ENCODE measurements at places on chromosomes 6 and 20.

GRCh38 chr20:46850416-46850815 is 44.2 kb upstream of the EYA2 start:
- no peak for DNase-seq

DNA sequence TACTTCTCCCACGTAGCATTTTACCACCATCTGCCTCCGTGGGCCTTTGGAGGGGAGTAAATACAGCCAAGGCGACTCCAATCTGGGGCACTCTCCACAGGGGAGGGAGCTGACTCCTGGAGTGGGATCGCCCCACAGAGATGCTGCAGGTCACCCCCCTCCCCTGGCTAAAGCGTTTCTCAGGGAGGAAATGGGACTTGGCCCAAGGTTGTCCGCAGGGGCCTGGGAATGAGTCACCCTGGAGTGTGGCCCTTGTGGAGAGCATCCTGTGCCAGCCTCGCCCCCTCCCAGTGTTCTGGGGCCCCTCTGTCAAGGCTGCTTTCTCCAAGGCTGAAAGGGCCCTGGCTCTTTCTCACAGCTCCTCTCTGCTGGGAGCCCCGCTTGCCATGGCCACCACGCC is 84.5 kb upstream of the QKI start:
- DNase-seq = no peak

GRCh38 chr20:43432498-43432897 is 25.2 kb upstream of the SRSF6 start:
- DNase-seq = no peak

DNA sequence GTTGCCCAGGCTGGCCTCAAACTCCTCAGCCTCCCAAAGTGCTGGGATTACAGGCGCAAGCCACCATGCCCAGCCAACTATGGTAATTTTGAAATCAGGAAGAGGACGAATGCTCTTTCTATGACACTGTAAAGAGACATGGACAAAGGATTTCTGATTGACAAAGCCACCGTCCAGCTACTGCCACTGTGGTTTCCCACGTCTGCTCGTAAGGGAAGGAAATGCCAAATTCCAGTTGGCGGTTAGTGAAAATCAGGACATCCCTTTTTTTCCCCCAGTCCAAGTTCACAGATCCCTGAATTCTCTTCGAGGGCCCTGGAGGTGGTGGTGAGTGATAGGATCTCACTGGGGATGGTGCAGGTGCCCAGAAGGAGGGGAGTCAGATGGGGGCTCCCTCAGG is 31.2 kb downstream of the SNAI1 start:
- no peak for DNase-seq

DNA sequence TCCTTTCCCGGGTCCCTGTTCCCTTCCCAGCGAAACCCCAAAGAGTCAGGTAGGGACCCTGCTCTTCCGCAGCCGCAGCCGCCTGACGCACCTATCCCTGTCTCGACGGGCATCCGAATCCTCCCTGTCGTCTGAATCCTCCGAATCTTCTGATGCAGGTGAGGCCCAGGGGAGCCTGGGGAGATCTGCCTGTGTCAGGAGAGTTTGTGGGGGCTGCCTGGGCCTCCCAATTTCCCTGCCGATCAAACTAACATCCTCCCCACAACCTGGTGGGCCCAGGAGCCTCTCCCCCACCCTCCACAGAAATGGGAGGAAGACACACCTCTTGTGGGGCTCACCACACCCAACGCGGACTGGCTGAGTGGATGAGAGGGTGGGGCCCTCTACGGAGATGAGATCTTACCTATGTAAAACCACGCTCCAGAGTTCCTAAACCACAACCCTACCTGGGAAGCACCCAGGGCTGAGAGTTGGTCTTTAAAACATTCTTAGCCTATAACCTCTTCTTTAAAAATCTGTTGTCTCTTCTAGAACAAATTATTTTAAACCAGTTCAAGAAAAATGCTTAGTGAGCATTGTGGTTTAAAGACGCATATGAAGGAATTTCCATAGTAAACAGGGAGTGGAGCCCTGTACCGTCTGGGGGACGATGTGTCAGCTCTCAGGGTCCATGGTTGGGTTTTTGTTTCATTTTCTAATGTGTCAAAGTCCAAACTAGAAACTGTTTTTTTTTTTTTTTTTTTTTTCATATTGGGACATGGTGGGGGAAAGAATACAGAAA is 1.7 kb downstream of the CDC25B start:
- DNase-seq = peak; percentile 72

DNA sequence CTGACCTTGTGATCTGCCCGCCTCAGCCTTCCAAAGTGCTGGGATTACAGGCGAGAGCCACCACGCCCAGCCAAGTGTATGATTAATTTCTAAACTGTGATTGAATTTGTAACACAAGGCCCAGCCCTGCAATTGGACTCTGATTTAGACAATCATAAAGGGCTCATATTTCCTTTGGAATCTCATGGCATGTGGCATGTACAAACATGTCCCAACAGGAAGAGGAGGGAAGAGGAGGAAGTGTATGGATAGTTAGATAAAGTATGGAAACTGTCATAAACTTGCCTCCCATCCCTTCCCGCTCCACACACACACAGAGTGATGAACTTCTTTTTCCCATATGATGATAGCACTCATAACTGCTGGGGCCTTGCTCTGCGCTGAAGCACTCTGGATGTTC is 27.2 kb upstream of the QKI start:
- DNase-seq = no peak

DNA sequence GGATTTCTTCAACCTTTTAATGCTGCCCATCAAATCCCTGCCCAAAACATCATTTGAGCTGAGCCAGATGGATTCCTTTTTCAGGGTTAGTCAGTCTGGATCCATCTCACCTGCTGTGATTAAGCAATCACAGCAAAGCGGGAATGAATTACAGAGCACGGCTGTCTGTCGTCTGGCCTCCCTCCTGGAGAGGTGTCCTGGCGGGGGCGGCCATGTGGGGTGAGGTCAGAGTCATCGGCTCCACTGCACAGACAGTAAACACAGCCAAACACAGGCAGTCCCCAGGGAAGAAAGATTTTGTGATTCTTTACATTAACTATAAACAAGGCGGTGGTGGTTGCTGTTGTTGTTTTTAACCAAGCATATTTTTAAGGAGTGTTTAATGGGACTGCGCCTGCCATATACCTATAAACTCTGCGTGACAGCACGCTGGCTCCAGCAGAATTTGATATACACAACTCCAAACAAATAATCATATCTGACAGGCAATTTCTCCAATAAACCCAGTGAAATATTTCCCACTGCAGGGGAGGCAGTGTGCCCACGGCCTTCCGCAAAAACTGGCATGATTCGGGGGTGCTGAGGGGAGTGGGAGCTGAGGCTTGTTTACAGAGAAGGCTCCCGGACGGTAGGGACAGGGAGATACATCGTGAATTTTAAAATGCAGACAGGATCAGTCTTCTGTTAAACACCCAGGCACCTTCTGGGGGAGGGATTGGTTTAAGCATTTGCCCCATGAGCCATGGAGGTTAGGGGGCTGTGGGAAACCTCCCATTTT is 232.0 kb upstream of the PMEPA1 start:
- DNase-seq = no peak

DNA sequence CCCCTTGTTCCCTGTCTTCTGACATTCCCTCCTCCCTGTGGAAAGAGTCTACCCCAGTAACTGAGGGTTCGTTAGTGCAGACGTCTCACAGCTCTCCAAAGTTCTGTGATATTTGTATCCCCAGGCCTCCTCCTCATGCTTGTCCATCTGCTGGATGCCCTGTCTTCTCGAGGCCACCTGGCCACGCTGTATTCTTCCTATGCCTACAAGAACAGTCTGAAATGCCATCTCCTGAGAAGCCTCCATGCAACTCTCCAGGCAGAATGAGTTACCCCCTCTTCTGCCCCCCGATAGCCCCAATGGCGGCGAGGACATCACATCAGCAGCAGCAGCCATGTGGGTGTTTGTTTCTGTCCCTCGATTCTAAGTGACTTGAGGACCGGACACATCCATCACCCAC is 9.3 kb downstream of the ULBP2 start:
- DNase-seq = no peak

- DNase-seq = no peak
Observed at GRCh38 chr20:50281831-50282591, 91.4 kb downstream of the CEBPB start.

GRCh38 chr6:130365166-130366106 is at the start of gene TMEM200A:
Gene TMEM200A, plus strand, starts transcription at chr6:130366017. Its CDS starts 74,406 bp downstream, at chr6:130440423.
- no peak for DNase-seq

DNA sequence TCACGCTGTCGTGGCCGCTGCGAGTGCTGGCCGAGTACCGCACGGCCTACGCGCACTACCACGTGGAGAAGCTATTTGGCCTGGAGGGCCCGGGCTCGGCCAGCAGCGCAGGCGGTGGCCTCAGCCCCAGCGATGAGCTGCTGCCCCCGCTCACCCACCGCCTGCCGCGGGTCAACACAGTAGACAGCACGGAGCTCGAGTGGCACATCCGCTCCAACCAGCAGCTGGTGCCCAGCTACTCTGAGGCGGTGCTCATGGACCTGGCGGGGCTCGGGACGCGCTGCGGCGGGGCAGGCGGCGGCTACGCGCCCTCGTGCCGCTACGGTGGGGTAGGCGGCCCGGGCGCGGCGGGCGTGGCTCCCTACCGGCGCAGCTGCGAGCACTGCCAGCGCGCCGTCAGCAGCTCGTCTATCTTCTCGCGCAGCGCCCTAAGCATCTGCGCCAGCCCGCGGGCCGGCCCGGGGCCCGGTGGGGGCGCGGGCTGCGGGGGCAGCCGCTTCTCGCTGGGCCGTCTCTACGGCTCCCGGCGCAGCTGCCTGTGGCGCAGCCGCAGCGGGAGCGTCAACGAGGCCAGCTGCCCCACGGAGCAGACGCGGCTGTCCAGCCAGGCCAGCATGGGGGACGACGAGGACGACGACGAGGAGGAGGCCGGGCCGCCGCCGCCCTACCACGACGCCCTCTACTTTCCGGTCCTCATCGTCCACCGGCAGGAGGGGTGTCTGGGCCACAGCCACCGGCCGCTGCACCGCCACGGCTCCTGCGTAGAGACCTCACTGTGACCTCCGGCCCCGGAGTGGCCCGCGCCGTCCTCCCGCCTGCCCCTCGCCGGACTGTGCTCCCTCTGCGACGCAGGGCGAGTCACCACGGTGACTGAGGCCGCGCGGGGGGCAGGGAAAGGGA is 5.7 kb downstream of the TMEM151B start:
- DNase-seq = no peak

- DNase-seq = no peak
Observed at GRCh38 chr6:63643862-63644261, 8.3 kb downstream of the PHF3 start.

GRCh38 chr6:146433881-146434731 is 109.5 kb upstream of the RAB32 start:
- DNase-seq = no peak

- DNase-seq = peak; percentile 36
Observed at GRCh38 chr6:14542670-14543366, 425.2 kb downstream of the CD83 start.

DNA sequence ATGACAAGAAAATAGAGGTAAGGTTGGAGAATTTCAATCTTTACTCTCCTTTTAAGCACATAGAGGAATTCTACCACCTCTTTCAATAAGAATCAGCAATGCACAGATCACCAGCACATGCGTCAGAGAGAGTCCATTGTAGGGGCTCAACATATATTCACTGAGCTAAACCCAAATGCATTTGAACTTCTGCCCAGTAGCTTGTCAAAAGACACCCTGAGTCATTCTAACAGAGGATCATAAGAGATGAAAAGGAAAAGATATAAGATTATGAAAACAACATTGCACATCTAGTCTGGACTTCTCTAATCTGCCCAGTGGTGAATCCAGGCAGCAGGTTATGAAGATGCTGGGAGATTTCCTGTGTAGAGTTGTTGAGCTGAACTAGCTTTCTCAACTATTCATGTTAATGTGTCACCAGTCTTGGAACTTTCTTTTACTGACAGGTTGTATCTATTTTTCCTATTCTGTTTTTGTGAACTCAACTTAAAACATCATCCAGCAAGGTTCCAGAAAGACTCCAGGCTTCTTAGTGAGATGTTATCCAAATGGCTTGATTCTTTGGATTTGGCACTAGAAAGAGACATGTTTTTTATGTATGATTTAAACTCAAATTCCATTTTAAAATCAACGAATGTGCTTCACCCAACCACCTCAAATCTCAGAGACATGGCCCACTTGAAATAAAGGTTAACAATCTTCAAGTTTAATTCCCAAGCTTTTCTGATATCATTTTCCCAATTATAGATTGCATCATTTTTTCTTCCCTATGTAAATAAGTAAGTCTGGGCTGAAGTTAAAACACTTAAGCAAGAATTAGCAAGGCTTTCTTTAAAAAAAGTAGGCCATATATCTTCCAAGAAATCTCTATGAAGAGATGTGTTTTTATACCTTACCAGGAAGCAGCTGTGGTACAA is 89.3 kb downstream of the TSHZ2 start:
- DNase-seq = no peak

- DNase-seq = no peak
Observed at GRCh38 chr6:148273962-148274752, 68.5 kb upstream of the SASH1 start.

GRCh38 chr6:98587555-98587954 is 246.8 kb upstream of the POU3F2 start:
- no peak for DNase-seq

- DNase-seq = no peak
Observed at GRCh38 chr6:112332274-112332673, 14.9 kb upstream of the RFPL4B start.

DNA sequence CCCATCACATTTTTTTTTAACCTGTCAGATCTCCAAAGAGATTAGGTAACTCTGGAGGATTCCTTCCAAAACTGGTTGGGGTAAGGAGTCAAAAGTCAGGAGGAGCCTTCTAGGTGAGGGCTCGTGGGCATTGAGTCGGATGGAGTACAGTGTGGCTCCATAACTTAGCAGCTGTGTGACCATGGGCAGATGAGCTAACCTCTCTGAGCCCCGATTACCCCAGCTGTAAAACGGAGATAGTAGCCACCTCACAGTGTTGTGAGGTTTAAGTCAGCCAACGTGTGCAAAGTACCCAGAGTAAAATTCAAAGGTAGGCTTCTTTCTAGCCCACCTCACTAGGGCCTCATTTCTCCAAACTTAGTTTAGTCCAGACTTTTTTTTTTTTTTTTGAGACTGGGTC is 151.5 kb downstream of the CD24 start:
- DNase-seq = no peak

- DNase-seq = no peak
Observed at GRCh38 chr20:5463007-5463686, 146.4 kb upstream of the PROKR2 start.

GRCh38 chr20:34475979-34476736 is 40.1 kb upstream of the DYNLRB1 start:
- DNase-seq = no peak

- DNase-seq = peak; percentile 34
Observed at GRCh38 chr6:155693573-155694418, 238.2 kb upstream of the NOX3 start.

All from NCI-H510A treated with DMSO at 0.1 percent for 48 hours (cell line).